ENCODE measurements at places on chromosomes 3 and 15. TPM values are rescaled to one million over a fixed set of nuclear protein-coding genes. Genes with fewer than 3 reads are reported as not detected.

TRPM1 gene
- polyA plus RNA-seq: not detected

DNA sequence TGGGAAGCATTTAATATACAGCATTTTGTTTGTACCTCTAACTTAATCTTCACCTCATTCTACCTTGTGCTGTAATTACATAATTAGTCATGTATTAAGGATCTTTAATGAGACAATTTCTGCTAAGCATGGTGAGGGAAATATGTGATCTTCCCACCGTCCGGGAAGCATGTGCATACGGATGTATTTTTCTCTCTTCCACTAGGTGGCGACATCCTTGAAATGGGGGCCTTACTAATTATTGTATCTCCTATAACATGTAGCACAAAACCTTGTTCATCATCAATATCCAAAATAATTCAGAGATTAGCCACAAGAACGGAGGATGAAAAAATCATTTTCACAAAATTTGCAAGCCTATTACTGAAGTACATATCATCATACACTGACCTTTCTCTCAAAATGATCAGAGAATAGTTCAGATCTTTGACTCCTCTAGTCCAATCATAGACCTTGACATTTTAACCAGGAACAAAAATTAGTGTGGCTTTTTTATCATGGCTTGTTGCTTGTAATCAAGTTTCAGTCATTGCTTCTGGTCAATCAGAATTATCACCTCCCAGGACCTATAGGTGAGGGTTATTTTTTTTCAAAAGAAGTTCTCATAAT is 148.9 kb upstream of the GBE1 start:
- no peak for DNase-seq

GRCh38 chr15:47685141-47685870 is 32.0 kb upstream of the SEMA6D start:
- DNase-seq: no peak

- DNase-seq: no peak
These were observed 51.8 kb downstream of the CTDSPL start for GRCh38 chr3:37913522-37913921.

GRCh38 chr15:58434334-58434875 is 2.6 kb downstream of the LIPC start:
- no peak for DNase-seq

TGM5 gene
- 0.03 TPM for polyA plus RNA-seq

EDC3 gene
- polyA plus RNA-seq: 16.0 TPM

DNA sequence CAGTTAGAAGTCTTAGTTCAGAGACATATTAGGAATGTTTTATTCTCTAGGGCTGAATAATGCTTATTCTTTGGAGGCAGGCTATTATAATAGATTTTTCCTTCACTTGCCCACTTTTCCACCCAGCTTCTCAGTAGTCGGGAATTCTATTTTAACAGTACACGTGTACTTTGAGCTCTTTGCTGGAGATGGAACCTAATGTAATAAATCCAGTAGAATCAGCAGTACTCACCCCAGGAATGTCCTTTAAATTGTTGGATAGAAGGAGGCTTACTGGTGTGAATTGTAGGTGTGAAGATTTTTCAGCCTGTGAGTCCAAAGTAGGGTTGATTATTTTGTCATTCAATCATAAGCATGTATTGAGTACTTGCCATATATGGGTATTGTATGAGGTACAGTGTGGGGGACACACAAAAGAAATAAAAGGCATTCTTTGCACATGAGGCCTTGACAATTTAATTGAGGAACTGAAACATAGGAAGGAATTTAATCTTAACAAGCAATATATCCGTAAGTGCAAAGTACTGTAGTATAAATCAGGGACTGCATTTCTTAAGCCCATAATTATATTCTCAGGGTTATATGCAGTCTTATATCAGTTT is 29.5 kb upstream of the MGA start:
- DNase-seq: no peak

WDR72 gene
- polyA plus RNA-seq: not detected

GRCh38 chr3:176683382-176683781 is 513.9 kb downstream of the TBL1XR1 start:
- DNase-seq: no peak

- DNase-seq: no peak
These were observed 48.1 kb downstream of the BFSP2 start for GRCh38 chr3:133447750-133448477.

DNA sequence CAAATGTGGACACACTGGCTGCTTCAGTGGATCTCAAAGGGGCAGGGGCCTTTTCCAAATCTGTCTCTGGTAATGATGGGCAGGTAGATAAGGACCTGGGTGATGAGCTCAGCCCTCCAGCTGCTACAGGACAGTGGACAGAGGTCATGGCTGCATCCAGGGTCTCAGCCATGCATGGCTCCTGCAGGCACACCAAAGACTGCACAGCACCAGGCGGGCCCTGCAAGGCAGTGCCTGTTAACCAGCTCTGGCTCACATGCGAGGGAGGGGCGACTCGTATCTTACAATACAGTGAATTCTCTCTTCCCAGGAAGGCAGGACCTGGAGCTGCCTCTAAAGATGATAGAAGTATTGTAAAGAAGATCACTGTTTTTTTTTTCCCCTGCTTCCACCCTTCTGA is 58.7 kb downstream of the OXNAD1 start:
- DNase-seq: no peak

DNA sequence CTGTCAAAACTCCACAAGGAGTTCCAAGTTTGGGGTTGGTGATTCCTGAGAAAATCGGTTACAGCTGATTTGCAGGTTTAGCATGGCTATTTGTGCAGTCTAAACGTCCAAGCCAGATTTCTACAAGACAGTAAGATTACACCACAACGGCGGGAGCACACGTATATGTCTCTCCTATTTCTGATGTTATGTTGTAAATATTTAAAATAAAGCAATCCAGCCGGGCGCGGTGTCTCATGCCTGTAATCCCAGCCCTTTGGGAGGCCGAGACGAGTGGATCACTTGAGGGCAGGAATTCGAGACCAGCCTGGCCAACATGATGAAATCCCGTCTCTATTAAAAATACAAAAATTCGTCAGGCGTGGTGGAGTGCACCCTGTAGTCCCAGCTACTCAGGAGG is 106.8 kb upstream of the IGF1R start:
- no peak for DNase-seq

DNA sequence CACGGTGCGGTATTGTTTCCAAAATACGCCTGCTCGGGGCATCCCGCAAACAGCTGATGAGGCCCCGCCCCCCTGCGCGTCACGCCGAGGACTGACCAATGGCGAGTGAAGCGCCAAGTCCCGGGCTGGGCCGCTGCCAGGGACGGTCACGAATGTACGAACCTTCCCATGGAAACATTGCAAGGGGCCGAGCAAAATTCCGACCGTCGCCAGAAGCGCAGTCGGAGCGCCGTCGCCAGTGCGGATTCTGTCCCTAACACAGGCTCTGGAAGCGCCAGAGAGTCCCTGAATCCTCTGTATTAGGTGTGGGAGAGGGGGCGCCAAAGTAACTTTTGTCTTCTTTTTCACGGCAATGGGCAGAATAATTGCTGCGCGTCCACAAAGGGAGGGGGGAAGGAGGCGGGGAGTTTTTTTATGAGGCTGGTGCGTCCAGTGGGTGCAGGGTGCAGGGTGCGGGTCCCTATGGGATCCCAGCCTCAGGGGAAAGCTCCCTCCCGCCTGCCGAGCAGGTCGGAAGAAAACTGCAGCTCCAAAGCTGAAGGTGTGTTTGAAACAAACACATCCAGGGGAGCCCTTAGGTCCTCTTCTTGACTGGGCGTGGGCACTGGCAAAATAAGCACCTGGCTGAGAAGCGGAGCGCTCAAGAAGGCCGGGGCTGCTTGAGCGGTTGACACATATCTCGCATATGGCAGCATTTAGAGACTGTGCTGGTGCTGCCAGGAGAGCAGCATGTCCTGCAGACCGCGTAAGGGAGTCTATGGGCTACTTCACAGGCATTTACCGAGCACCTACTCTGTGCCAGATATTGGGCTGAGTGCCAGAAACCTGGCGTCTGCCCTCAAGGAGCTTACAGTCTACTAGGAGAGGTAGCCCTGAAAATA is at the start of gene BMF:
Gene BMF (minus strand): TSS at position 25 of the 881 bp plus-strand sequence. CDS start 2,793 bp downstream, outside the sequence.
- DNase-seq: peak; percentile 100

DNA sequence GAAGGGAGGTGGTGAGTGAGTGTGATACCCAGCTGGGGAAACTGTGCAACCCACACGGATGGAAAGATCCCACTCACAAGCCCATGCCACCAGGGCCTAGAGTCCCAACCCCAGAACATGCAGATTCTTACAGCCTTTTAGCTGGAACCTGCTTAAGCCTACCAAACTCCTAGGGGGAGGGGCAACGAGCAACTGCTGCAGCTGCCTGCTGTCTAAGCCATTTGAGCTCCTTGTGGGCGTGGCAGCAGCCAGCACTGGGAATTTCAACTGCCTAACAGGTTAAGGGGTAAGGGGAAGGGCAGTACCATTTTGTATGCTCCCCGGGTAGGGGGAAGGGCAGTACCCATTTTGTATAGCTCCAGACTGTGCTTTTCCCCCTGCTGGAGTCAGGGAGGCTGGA is 673.2 kb upstream of the BCHE start:
- DNase-seq: no peak

DNA sequence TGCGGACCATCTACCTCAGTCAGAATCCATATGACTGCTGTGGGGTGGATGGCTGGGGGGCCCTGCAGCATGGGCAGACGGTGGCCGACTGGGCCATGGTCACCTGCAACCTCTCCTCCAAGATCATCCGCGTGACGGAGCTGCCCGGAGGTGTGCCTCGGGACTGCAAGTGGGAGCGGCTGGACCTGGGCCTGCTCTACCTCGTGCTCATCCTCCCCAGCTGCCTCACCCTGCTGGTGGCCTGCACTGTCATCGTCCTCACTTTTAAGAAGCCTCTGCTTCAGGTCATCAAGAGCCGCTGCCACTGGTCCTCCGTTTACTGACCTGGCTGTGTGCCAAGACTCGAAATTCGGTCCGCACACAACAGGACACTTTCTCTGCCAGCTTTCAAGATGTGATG is 21.9 kb downstream of the NRROS start:
- DNase-seq: no peak

DNA sequence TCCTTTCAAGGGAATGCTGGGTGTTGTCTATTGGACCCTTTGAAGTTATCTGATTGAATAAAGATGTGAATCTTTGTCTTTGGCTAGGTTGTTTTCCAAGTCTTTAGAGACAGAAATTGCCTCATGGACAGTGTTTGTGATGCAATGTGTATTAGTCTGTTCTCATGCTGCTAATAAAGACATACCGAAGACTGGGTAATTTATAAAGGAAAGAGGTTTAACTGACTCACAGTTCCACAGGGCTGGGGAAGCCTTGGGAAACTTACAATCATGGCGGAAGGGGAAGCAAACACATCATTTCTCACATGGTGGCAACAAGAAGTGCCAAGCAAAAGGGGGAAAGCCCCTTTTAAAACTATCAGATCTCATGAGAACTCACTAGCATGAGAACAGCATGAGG is 88.8 kb upstream of the PLXND1 start:
- no peak for DNase-seq

DNA sequence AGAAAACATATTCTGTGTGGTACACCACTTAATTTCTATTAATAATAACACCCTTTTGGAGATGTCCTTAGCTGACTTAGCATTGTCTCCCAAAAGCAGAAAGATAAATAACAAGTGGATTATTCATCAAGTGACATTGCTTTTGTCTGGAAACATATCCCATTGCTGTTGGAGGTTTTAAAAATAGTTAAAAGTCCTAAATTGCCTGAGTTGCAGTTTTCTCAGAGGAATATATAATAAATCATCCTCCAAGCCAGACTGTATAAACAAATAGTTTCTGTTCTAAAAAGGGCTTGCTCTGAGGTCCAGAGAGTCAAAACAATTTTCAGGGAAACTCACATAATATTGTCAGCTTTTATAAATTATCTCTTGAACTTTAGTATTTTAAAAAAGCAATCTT is 60.4 kb upstream of the CD96 start:
- no peak for DNase-seq

DNA sequence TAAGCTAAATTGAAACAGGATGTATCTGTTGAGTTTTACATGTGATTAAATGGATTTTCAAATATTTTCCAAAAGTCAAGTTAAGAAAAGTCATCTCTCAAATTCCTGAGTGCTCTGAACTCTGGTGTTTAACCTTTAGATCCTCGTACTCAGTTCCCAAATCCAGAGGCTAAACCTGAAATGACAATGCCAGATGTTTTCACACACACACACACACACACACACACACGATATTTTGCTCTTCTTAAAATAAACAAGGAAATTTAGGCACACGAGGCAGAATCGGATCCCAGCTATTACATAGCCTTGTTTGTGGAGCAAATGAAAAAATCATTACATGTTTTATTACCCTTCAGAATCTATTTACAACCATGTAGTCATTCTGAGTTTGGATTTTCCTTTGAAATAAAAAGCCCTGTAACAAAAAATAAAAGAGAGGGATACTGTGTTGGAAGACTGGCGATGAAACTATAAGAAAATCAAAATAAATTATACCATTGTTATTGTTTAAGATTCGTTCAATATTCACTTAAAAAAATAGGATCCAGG is 20.6 kb upstream of the UBE2E1 start:
- DNase-seq: no peak

LSAMP gene
- polyA plus RNA-seq: not detected

INSYN1 gene
- 2.5 TPM for polyA plus RNA-seq

- DNase-seq: no peak
These were observed 295.5 kb downstream of the PLOD2 start for GRCh38 chr3:145865399-145866018.

SLC22A13 gene
- polyA plus RNA-seq: 0.29 TPM

DNA sequence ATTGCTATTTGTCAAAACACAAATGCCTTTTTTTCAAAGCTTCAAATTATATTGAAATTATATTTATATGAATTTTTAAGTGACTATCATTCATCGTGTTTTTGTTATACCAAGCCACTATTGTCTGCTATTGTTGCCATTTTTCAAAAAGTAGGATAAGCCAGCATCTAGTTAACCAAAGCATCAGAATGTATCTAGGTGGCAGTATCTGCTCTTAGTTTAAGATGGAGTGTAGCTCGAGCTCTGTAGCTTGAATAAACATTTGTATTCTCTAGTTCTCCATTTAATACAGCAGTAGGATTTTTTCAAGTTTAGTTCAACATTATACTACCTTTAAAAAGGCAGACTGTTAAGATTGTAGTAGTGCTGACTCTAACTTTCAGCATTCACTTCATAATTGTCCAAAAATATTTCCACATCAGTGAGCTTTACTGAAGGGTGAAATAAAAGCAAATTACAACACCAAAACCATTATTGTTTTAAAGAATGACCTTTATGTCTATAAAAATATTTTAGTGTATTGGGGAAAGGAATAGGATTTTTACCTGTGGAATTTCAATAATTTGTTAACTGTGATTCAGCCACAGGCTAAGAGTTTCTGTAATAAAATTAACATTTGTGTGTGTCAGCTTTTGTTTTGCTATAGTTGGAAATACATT is 19.6 kb upstream of the C15orf61 start:
- no peak for DNase-seq

MOBP gene
- 0.09 TPM for polyA plus RNA-seq

MKRN3 gene
- polyA plus RNA-seq: 6.0 TPM

DNA sequence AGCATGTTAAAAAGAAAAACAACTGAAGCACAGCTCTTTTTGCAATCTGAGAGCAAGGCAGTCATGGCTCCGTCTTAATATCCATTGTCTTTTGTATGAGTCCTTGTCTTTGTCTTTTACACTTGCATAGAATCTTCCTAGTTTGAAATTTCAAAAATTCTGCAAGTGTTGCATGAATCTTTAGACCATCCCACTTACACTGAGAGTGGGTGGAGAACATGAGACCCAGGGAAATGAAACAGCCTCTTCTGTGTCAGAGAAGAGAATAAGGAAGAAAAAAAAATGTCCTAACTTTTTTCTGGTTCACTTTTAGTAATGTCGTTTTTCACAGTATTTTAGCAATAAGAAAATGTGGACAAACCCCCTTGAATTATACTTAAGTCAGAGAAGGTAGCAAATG is 12.1 kb upstream of the DCLK3 start:
- DNase-seq: no peak

PAQR9 gene
- 1.00 TPM for polyA plus RNA-seq

Measured in psoas muscle (tissue), 8 donors.